Type B pancreatic cell (in vitro differentiated cells): ENCODE measurements at places on chromosomes 1 and 21. TPM values are rescaled to one million over a fixed set of nuclear protein-coding genes. Genes with fewer than 3 reads are reported as not detected.
A peak's percentile ranks its signal among the peaks of the same experiment; 100 is the strongest.

Gene FCN3
- not detected in 2 replicates for total RNA-seq

Gene KDF1
- 12.2 and 26.9 TPM in 2 replicates for total RNA-seq

Gene INSRR
- total RNA-seq: 1.7 TPM in 1 of 2 replicates, not detected in the other

DNA sequence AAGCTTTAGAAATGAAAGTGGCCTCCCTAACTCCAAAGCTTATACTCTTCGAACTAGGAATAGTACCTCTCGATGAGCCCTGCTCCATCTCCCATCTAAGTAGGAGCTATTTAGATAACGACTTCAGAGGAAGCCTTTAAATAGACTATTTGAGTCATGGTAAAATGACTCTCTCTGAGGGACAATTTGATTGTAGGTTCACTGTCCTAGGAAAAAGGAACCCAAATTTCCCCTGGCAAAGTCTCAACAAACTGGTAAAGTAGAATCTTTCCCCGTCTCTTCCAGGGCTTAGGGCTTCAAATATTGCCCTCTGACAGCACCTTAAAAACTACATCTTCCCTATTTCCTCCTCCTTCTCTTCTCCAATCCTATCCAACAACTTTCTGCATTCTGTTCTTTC is 2.0 kb upstream of the FCER1A start:
- H3K27ac ChIP-seq: no peak overlapping the region
- no peaks in the 10 kb centered on the region for H3K36me3 ChIP-seq
- H3K27me3 ChIP-seq: no peaks in the 10 kb centered on the region
- no peak for DNase-seq
- H3K4me1 ChIP-seq: no peaks in the 10 kb centered on the region

GRCh38 chr1:58515794-58516401 is 30.6 kb downstream of the OMA1 start:
- H3K4me1 ChIP-seq: peaks cover 4% of the 10 kb centered on the region
- H3K27ac ChIP-seq: no peak overlapping the region
- H3K36me3 ChIP-seq: peaks cover 19% of the 10 kb centered on the region
- no peak overlapping the region for H3K4me3 ChIP-seq
- H3K27me3 ChIP-seq: no peaks in the 10 kb centered on the region

DNA sequence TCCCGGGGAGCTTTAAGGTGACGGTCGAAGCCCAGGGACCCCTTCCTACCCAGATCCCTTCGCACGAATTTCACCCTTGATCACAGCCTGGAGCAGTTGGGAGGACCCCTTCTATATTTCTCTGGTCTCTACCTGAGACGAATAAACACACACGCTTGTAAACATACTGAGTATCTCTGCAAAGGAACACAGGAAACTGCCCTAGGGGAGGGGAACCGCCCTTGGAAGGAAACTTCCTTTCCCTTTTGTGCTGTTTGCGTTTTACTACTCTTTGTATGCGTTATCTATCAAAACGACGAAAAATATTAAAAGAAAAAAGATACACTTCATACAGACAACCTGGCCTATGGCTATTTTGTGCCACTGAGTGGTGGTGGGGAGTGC is 750 bp downstream of the NECAP2 start:
- peaks cover 7% of the 10 kb centered on the region for H3K4me1 ChIP-seq
- H3K4me3 ChIP-seq: peak overlapping the region; percentile 94
- peaks cover 4% of the 10 kb centered on the region for H3K36me3 ChIP-seq
- peak overlapping the region; percentile 87 for H3K27ac ChIP-seq
- no peak for DNase-seq
- H3K27me3 ChIP-seq: no peaks in the 10 kb centered on the region

DNA sequence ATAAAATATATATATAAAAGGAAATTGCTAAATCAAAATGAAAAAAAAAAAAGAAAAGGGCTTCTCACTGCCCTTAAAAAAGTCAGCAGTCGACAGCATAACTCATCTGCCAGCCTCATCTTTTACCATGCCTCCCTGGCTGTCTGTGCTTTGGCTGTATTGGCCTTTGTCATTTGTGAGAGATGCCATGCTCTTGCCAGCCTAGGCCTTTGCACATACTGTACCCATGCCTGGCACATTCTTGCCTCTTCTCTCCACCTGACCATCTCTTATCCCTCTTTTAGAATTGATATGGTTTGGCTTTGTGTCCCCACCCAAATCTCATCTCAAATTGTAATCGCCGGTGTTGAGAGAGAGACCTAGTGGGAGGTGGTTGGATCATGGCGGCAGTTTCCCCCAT is 37.1 kb downstream of the DIRAS3 start:
- H3K27ac ChIP-seq: no peak overlapping the region
- H3K4me1 ChIP-seq: no peaks in the 10 kb centered on the region
- DNase-seq: no peak

GRCh38 chr1:158374860-158375259 is 21.2 kb downstream of the CD1E start:
- DNase-seq: no peak
- H3K36me3 ChIP-seq: no peaks in the 10 kb centered on the region
- no peaks in the 10 kb centered on the region for H3K4me1 ChIP-seq

GRCh38 chr1:180849031-180849775 is 63.5 kb upstream of the KIAA1614 start:
- peaks cover 4% of the 10 kb centered on the region for H3K36me3 ChIP-seq
- no peaks in the 10 kb centered on the region for H3K27me3 ChIP-seq
- H3K4me3 ChIP-seq: no peak overlapping the region
- peak overlapping the region; percentile 10 for H3K27ac ChIP-seq

- H3K27ac ChIP-seq: no peak overlapping the region
- peaks cover 4% of the 10 kb centered on the region for H3K4me1 ChIP-seq
- no peak overlapping the region for H3K4me3 ChIP-seq
- H3K27me3 ChIP-seq: peaks cover 59% of the 10 kb centered on the region
- H3K36me3 ChIP-seq: no peaks in the 10 kb centered on the region
Observed at GRCh38 chr1:37323486-37324377, 150.6 kb upstream of the ZC3H12A start.

DNA sequence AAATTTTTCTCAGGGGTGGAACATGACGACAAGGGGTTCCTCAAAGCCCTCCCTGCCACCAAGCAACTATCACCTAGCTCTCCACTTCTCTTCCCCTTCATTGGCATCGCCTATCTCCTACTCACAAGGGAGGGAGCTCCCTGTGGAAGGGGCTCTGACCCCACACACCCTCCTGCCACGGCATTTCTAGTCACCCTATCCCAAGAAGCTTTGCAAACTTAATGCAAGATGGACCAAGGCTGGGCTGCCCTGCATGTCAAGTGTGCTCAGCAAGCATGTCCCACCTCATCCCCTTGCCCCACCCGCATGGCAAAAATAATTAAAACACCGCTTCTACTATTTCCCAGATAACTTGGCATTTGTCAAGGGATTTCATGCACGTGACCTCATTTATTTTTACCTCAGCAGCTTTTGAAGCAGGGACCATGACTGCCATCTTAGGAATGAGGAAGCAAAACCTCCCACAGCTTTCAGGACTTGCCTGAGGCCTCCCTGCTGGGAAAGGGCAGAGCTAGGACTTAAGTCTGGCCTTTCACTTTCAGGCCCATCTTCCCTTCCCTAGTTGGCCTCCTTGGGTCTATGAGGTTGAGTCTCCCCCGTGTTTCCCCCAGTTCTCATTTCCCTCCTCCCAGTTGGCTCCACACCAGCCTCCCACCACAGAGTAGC is 161.3 kb downstream of the TSEN15 start:
- no peaks in the 10 kb centered on the region for H3K27me3 ChIP-seq
- no peaks in the 10 kb centered on the region for H3K36me3 ChIP-seq
- H3K27ac ChIP-seq: peak overlapping the region; percentile 59
- H3K4me1 ChIP-seq: peaks cover 17% of the 10 kb centered on the region
- DNase-seq: no peak
- H3K4me3 ChIP-seq: no peak overlapping the region

- no peak for DNase-seq
- H3K27ac ChIP-seq: no peak overlapping the region
- H3K36me3 ChIP-seq: no peaks in the 10 kb centered on the region
- H3K27me3 ChIP-seq: no peaks in the 10 kb centered on the region
Observed at GRCh38 chr1:171998711-171999110, 157.4 kb downstream of the DNM3 start.

DNA sequence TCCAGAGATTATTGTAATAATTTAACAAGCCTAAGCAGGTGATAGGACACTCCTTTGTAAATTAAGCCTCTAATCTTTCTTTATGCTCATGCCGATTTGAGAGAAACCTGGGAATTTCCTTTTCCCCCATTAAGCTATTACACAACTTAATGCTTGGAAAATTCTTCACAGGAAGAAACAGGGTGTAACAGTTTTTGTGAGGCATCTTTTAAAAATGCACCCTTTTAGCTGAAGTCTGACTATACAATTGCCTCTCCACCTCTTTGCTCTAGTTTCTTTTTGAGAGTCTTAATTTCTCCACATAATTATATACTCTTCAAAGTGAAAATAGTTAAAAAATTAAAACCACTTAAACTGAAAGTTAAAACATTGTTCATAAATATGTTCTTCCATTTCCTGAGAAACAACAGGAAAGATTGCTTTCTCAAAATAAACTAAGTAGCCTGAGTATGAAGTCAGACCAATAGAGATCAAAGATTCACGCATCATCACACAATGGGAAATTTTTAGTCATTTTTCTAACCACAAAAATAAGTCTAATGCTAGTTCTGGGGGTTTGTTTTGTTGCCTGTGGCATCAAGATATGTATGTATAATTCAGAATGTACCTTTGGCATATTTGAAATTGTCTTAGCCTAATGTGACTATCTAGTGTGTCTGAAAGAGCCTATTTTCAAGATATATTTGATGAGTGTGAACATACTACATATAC is 34.7 kb downstream of the LRRC8D start:
- DNase-seq: no peak
- H3K4me1 ChIP-seq: peaks cover 7% of the 10 kb centered on the region
- H3K36me3 ChIP-seq: peaks cover 4% of the 10 kb centered on the region
- no peak overlapping the region for H3K27ac ChIP-seq

- peak within 1 kb of the TSS; percentile 93 for H3K27ac ChIP-seq
- peak within 1 kb of the TSS; percentile 94 for H3K4me3 ChIP-seq
- peaks cover 20% of the 10 kb centered on the region for H3K27me3 ChIP-seq
- DNase-seq: no peak
Observed at GRCh38 chr21:42653231-42654061, at the start of gene PDE9A. Gene PDE9A (plus strand): TSS chr21:42653621. CDS start chr21:42653815, 194 bp downstream.

- H3K27ac ChIP-seq: no peak overlapping the region
- peaks cover 22% of the 10 kb centered on the region for H3K36me3 ChIP-seq
- no peak for DNase-seq
- H3K4me3 ChIP-seq: no peak overlapping the region
Observed at GRCh38 chr1:200610846-200611245, 9.7 kb downstream of the KIF14 start.

DNA sequence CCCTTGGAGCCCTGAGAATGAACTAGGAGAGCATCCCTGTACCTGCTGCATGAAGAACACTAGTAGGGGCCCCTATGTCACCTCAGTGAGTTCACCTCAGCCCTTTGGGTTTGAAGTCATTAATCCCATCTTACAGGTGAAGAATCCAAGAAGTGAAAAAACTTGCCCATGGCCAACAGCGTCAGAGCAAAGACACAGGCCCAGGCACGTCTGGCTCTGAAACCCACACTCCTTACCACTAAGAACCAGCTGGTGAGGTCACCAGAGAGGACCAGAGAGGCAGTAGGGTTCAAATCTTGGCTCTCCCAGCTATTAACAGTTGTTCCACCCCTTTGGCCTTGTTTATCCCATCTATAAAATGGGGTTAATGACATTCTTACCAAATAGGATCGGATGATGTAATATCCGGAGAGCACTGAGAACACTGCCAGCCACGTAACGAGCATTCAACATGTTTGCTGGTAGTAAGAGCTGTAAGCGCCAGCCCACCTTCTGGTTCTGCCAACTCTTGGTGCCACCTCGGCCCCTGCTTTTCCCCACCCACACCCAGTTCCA is 8.8 kb downstream of the MATN1 start:
- H3K27me3 ChIP-seq: peaks cover 19% of the 10 kb centered on the region
- peaks cover 21% of the 10 kb centered on the region for H3K4me1 ChIP-seq
- no peak for DNase-seq
- H3K4me3 ChIP-seq: no peak overlapping the region

- H3K27me3 ChIP-seq: peaks cover 3% of the 10 kb centered on the region
- H3K36me3 ChIP-seq: no peaks in the 10 kb centered on the region
- no peak overlapping the region for H3K27ac ChIP-seq
- H3K4me1 ChIP-seq: no peaks in the 10 kb centered on the region
Observed at GRCh38 chr1:166193057-166193698, 26.4 kb upstream of the FAM78B start.

GRCh38 chr1:62988867-62989266 is 204.9 kb downstream of the ATG4C start:
- no peak for DNase-seq
- no peak overlapping the region for H3K4me3 ChIP-seq
- H3K27ac ChIP-seq: no peak overlapping the region
- H3K36me3 ChIP-seq: no peaks in the 10 kb centered on the region
- peaks cover 70% of the 10 kb centered on the region for H3K27me3 ChIP-seq

DNA sequence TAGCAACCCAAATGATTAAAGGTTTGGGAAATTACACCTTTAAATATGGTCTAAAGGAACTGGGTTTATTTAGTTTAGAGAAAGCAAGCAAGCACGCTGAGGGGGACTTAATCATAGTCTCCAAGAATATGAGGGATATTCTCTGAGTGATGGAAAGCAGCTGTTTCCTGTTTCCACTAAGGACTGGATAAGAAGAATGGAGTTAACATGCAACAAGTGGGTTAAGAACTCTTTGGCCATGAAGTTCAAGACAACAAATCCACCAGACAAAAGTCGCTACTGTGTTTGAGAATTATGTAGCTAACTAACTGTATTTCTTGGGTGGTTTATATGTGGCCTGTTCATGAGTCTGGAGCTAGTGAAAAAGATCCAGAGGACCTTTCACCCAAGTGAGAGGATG is 85.7 kb downstream of the TGFB2 start:
- no peak overlapping the region for H3K27ac ChIP-seq
- H3K4me1 ChIP-seq: peaks cover 19% of the 10 kb centered on the region
- DNase-seq: no peak
- H3K4me3 ChIP-seq: no peak overlapping the region

DNA sequence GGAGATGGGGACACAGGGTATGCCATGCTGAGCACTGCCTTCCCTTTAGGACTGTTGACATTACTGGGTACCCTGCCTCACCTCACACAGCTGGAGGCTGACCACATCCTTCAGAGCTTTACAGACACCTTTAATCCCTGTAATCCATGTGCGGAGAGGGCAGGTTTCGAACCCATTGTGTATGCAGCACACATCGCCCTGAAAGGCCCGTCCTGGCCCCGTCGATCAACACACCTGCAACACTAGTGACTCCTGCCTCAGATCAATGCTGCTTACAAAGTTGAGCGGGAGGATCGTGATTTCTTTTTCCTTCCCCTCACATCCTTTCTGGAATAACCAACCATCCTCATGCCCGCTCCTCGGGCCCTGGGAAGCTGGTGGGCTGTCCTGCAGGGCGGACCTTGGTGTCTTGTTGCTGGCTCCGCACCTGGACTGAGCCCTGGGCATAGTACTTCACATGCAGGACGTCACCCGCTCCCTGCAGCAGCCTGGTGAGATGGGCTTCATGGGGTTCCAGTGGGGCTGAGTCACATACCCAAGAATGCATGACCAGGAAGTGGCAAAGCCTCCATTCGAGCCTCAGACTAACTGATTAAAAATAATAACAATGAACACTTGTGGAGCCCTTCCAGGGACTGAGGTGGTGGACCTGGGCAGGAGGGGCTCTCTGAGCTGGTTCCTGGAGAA is 403.6 kb downstream of the PTPRU start:
- no peaks in the 10 kb centered on the region for H3K36me3 ChIP-seq
- no peaks in the 10 kb centered on the region for H3K4me1 ChIP-seq
